ENCODE measurements at places on chromosomes 16 and 17. TPM values are rescaled to one million over a fixed set of nuclear protein-coding genes. Genes with fewer than 3 reads are reported as not detected.

- no peak for DNase-seq
Observed at GRCh38 chr16:10745841-10746240, 2.2 kb downstream of the NUBP1 start.

GRCh38 chr17:83189044-83190003, 109.9 kb downstream of the METRNL start:
- peak; percentile 41 for DNase-seq

DNA sequence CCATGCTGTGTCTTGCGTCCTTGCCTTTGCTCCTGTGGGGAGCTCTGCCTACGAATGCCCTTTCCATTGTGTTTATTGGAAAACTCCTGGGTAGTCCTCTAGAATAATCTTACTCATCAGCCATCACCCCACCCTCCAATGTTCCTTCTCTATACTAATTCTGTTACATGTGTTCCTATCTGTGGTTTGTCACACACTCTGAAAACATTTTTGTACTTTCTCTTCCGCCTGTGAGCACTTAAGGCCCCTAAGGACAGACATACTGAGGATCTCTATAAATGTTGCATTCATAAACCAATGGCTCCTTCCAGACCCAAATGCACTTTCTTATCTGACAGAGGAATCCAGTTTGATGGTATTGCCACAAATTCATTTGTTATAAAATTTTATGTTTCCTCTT, 53.9 kb upstream of the MON1B start:
- DNase-seq, result no peak

GRCh38 chr16:65185241-65185778, 63.4 kb upstream of the CDH11 start:
- DNase-seq, result no peak

AIPL1 gene
- total RNA-seq, result not detected

SIAH1 gene
- 14.5 TPM for total RNA-seq

ELMO3 gene
- 0.40 TPM for total RNA-seq
